ENCODE measurements at places on chromosomes 4 and X.

- no peak for DNase-seq
These were observed 553.3 kb upstream of the MAGEB2 start for GRCh38 chrX:29662101-29662500.

GRCh38 chr4:181158971-181159370 is 1084.2 kb upstream of the TENM3 start:
- DNase-seq: no peak

- DNase-seq: no peak
These were observed 66.4 kb upstream of the UGT2B15 start for GRCh38 chr4:68736813-68737212.

DNA sequence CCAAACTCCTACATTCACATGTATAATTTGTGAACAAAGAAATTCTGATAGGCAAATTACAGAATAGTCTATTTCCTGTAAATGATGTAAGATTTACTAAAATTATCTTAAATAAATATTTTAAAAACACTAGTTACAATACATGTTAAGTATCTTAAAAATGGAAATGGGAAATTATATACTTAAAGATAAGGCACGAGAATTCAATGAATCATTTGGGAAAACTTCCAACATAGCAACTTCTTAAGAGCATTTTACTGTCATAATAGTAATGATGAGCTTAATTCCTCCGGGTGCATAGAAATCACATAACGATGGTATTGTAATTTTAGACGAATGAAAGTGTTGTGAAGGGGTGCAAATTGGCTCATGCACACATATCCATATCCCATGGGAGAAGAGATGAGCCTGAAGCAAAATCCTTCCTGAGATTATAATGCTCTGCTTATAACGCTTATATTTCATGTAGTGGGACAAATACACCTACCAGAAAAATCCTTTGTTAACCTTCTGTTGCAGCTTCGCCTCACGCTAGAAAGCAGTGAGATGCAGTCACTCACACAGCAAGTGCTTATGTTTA is 873.5 kb downstream of the PDHA2 start:
- no peak for DNase-seq

- no peak for DNase-seq
These were observed 250.0 kb downstream of the GPAT3 start for GRCh38 chr4:83785891-83786290.

GRCh38 chr4:17094159-17094875 is 195.9 kb upstream of the LDB2 start:
- DNase-seq: no peak

GRCh38 chr4:19301527-19301926 is 950.2 kb upstream of the SLIT2 start:
- no peak for DNase-seq

GRCh38 chr4:10532155-10532554 is 74.9 kb upstream of the ZNF518B start:
- DNase-seq: no peak

- DNase-seq: peak; percentile 42
These were observed 51.4 kb upstream of the LSM6 start for GRCh38 chr4:146124023-146124680.

GRCh38 chr4:150178161-150178560 is 99.9 kb downstream of the DCLK2 start:
- DNase-seq: no peak

- DNase-seq: no peak
These were observed 28.0 kb upstream of the AMBN start for GRCh38 chr4:70564033-70564432.
